ENCODE measurements at places on chromosomes 12 and 14.

DNA sequence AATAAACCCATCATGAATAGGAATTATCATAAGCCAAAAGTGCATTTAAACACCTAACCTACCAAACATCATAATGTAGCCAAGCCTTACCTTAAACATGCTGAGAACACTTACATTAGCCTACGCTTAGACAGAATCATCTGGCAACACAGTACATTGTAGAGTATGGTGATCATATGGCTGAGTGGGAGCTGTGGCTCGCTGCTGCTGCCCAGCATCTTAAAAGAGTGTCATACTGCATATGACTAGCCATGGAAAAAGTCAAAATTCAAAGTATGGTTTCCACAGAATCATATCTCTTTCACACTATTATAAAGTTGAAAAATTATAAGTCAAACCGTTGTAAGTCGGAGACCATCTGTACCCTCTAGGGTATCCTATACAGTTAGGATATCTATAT is 32.0 kb upstream of the PRPF39 start:
- DNase-seq = no peak

DNA sequence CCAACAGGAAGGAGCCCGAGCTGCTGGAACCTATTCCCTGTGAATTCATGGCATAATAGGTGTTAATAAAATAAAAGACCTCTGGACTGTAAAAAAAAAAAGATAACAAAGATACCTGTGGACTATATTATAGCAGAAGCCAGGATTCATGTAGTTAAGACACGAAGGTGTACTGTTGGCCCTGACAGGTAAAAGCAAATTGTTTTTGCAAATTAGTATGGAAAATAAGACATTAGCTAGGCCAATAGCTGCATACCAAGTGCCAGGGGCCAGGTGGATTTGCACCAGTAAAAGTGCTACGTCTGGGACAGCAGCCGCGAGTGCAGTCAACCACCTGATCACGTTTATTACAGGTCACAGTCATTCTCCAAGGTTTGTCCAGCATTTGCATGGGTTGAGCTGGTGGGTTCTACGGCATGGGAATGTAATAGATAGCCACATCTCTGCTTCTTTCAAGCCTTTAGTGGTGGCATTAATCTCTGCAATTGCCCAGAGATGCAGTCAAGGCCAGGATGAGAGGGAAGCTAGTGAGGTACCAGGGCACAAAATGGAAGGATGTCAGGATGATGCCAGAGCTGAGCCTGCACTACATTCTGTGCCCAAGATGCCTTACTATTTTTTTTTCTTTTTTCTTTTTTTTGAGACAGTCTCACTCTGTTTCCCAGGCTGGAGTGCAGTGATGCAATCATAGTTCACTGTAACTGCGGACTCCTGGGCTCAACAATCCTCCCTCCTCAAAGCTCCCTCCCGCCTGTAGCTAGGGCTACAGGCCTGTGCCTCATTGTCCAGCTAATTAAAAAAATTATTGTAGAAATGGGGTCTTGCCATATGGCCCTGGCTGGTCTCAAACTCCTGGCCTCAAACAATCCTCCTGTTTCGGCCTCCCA is 26.3 kb downstream of the TNFAIP2 start:
- DNase-seq = no peak

DNA sequence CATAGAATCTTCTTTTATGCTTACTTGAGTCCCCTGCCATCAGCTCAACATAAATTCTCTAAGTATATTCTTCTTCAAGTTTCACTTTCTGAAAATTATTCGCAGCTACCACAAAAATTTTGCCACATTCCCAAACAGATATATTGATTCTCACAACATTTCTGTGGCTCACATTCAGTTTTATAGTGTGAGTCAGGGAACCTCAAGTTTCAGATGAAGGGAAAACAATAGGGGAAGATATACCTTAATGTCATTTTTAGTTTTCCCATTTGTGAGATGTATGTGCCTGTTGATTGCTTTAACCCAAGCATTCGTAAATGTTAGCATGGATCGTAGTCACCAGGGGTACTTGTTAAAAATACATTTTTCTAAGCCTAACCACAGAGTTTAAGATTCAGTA is 465.8 kb downstream of the CCER1 start:
- no peak for DNase-seq

- DNase-seq = peak; percentile 15
These were observed 32.1 kb downstream of the DEPDC4 start for GRCh38 chr12:100234591-100235304.

DNA sequence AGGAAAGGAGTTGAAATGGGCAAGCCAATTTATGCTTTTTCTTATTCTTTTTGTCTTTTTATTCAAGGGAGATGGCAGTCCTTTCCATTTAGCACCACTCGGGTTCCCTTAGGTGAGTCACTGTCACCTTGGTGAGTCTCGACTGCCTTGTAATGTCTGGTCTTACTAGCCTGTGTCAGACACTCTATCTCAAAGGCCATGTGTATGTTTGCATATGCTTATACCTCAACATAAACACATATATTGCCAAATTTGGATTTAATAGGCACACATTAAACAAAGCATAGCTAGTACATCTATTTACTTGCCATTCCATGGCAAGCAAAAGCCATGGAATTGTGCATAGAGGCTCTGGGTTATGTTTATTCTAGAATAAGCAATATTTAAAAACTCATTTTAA is 624.9 kb upstream of the FOXG1 start:
- DNase-seq = no peak

DNA sequence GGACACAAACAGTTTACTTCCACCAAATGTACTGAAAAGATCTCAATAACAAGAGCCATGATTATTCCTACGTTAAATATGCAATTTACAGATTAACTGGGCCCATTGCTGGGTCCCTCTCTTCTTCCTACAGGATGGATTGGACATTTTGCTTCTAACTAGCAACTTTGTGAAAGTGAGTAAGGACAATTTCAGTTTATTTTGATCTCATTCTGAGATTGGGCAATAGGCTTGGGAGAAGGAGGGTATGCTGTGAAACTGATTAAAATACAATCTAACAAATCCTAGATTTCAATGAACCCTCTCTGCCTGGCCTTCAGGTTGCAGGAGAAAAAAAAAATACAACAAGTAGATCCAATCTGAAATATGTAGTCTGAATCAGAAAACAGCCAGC is 121.5 kb downstream of the PRKD1 start:
- DNase-seq = no peak

GRCh38 chr12:113796852-113797534 is 169.1 kb downstream of the RBM19 start:
- DNase-seq = no peak

GRCh38 chr12:52542785-52543318 is 10.1 kb downstream of the KRT71 start:
- DNase-seq = no peak

GRCh38 chr14:68877993-68878575 is 85.2 kb upstream of the ZFP36L1 start:
- no peak for DNase-seq
